ENCODE measurements at places on chromosomes 1 and 21.

GRCh38 chr1:201648907-201649721 is 110.2 kb downstream of the NAV1 start:
- DNase-seq: no peak

DNA sequence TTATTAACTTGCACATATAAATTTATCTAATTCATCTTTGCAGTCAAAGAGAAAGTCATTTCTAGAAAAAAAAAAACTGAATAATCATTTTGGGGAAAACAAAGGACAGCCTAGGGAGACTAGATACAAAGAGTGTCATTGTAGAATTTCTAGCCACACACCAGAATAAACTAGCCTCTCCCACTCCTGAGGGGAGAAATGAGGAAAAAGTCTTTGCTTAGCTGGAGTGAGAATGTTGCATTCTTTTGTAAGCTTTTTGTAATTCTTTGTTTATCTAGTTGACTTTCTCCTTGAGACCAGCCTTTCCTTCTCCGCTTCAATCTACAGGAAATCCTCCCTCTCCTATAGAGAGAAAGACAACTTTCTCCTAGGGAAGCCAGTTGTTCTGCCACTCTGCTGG is 15.9 kb upstream of the CGN start:
- DNase-seq: no peak

DNA sequence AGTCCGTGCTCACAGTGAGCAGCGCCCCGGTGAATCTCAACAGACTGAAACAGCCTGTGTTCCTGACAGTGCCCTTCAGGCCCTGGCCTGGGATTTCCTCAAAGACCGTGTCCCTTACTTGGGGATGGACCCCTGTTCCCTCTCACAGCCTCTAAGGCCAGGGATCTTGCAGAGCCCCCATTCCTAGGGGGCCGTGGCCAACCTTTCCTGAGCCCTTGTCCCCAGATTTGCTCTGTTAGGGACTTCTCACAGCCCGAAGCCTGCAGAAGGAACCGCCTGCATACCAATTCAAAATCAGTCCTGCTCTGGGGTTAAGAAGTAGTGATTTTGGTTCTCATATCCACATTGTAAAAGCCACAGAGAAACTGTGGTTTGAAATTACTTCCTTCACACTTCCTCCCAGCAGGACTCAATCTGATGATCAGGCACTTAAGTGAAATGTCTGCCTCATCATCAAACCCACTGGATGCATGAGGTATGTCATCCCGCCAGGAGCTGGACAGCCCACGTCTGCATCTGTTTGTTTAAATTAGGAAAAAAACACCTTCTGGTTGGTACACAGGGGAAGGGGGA is 14.9 kb downstream of the ABCA4 start:
- no peak for DNase-seq

DNA sequence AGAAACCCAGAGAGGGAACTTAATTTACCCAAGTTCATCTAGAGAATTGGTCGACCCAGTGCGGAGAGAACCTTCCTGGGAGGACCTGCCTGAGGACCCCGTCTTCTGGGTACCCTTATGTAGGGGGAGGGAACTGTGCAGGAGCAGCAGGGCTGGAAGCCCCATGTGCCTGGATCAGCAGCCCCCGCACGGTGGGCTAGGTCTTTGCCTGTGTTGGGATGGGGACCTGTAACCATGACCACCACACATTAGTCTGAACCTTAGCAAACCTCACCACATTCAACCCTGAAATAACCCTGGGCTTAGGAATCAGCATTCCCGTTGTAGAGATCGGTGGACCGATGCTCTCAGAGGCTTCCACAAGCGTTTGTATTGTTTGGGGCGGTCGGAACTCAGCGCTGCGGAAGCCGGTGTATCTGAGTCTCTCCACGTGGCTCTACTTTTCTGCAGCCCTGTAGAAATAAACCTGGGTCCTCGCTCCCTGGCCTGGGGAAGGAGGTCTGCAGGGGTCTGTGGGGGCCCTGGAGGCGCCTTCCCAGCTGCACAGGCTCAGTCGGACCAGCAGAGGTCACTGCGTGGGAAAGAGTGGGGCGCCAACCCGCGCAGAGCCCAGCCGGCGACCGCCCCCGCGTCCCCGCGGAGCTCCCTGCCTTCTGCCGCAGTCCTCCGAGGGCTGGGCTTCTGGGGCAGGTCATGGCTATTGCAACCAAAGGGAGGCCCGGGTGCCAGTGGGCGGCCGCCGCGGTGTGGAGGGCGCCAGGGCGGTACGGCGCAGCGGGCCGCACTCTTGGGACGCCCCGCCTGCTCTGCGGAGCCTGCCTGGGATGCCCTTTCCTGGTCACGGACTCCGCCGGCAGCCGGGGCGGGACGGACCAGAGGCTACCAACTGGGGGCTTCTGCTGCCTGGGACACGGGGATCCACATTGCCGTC is 36.2 kb upstream of the KCNA10 start:
- peak; percentile 12 for DNase-seq

DNA sequence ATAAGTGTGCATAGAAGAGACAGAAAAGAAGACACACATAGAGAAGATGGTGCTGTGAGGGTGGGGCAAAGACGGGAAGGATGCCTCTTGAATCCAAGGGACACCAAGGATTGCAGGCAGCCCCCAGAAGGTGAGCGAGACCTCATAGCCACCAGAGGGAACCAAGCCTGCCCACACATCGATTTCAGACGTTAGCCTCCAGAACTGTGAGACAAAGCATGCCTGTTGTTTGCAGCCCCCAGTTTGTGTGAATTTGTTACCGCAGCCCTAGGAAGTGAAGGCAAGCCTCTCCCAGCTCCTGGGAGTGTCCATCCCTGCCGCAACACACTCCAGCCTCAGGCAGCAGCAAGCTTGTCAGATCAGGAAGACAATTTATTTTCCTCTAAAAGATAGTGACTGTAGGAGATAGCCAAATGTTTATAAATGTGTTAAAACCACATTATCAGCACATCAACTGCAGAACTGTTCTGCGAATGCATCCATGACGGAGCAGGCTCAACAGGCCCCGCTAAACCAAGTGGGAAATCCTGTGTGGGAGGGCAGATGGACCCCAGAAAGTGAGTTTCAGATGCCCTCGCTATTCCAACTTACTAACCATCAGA is 543.3 kb downstream of the MATN1 start:
- DNase-seq: no peak

DNA sequence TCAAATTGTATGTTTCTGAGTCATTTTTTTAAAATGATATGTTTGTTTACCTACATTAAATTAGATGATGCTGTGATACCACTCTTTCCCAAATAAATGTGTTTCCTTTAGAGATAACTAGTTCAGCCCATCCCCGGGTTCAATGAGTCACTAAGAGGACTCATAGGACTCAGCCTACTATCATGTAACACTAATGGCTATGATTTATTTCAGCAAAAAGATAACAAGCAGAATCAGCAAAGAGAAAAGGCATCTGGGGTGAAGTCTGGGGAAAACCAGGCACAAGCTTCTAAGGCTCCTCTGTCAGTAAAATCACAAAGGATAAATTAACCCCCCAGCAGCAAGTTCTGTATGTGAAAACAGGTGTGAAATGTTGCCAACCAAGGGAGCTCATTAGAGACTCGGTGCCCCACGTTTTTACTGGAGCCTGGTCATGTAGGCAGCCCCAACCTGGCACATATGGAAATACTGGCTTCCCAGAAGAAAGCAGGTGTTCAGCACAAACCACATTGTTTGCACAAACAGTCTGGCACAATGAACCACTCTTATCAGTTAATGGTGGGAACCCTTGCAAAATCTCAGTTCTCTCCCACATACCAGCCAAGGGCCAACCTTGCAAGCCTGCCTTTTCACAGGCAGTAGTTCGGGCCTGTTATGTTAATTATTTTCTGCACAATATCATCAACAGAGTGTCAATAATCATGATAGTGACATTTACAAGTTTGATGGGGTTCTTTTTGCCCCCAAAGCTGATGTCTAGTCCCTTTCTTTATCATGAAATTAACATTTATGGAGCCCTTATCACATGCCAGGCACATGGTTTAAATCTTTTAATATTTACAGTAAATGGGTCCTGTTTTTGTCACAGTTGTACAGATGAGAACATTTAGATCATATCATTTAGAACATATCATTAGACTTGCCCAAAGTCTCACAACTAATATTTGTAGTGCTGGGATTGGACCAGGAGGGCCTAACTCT is 23.1 kb upstream of the CNN3 start:
- no peak for DNase-seq

GRCh38 chr1:87600055-87600850 is 271.6 kb downstream of the LMO4 start:
- DNase-seq: no peak

DNA sequence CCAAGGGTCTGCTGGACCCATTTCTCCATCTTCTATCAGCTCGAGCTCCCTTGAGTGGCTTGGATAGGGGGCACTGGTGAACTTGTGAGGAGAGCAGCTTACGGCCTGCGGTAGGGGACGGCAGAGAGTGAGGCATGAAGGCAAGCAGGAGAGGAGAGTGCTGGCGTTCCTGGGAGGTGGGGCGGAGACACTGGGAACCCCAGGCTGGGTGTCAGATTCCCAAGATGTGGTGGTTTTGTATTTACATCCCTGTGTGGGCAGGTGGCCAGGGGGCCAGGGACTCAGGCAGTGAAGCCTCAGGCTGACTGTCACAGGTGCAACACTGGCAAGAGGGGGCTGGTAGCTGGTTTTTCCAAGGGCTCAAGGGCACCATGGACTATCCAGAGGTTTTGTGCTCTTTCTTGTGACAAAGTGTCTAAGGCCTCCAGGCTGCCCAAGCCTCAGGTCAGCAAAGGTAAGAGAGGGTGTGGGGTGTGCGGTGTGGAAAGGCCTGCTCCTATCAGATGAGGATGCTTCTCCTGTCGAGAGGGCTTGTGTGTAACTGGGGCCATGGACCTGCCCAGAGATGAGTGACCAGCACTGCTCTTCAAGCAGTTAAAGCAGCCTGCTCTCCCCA is 45.1 kb upstream of the ROR1 start:
- DNase-seq: no peak

- no peak for DNase-seq
Observed at GRCh38 chr1:86155807-86156565, 586 bp downstream of the COL24A1 start.

DNA sequence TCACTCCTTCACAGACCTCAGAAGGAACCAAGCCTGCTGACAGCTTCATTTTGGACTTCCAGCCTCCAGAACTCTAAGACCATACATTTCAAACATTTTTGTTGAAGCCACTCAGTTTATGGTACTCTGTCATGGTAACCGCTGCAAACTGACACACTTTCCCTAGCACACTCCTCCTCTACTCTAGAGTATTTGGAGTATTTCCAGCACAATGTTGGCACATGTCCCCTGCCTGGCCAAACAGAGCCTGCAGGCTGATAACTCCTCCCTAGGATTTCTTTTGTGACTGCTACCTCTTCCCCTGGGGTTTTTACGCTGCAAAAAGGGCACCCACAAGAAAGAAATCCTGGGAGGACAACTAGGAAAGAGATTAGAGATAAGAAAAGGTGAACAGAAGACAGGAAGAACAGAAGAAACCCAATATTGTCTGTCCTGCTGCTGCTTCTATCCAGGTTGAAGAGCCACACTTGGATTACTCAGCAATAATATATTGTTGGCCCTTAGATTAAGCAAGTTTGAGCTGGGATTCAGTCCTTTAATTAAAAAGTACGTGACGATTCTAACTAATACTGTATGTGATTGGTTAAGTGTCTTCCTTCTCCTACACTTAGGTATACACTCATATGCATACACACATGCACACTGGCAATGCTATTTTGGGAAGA is 844.1 kb downstream of the LTN1 start:
- no peak for DNase-seq

GRCh38 chr1:84077476-84078107 is 66.5 kb upstream of the PRKACB start:
- peak; percentile 34 for DNase-seq

DNA sequence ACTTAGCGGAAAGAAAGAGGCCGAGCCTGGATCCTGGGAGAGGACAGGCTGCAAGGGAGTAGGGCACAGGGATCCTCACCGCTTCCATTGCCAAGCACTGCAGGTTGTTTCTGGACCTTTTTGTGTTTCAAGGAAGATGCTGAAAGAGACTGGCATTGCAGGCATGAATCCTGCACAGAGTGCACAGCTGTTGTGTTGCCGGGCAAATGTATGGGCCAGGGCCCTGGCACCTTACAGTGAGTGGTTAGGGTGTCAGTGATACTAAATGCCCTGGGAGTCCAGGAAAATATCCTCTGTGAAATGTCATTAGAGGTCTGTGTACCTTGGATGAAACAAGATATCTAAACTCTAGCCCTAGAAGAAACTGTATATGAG is 145.5 kb upstream of the FGGY start:
- DNase-seq: no peak

DNA sequence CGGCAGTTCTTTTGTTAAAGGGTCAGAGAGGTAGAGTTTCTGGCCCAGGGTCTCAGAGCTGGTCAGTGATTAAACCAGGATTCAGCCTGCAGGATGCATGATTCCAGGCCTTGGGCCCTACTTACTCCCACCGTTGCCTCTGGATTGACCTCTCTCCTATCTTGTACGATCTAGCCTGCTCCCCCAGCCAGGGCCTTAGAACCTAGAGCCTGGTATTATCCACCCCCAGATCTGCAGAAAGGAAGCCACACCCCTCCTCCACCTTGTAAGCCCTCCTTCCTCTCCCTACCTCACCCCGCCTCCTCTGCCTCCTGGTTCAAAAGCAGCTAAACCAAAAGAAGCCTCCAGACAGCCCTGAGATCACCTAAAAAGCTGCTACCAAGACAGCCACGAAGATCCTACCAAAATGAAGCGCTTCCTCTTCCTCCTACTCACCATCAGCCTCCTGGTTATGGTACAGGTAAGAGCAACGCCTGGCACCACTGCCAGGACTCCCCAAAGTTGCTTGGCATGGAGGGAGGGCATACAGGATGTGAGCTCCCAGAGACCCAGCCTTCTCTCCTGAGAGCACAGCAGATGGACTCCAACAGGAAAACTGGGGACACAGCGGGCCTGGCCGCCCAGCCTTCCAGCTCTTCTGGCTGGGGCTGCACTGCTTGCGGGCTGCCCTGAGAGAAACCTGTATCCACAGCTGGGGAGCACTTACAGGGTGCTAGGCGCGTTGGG is at the start of gene CD52:
TSS of gene CD52 (plus strand) at position 347 of the 726 bp plus-strand sequence. CDS start at position 407, 60 bp downstream.
- peak; percentile 43 for DNase-seq

GRCh38 chr1:165355139-165355976 is 1.2 kb downstream of the LMX1A start:
- DNase-seq: no peak

- DNase-seq: no peak
Observed at GRCh38 chr1:218430822-218431221, 85.7 kb downstream of the TGFB2 start.

DNA sequence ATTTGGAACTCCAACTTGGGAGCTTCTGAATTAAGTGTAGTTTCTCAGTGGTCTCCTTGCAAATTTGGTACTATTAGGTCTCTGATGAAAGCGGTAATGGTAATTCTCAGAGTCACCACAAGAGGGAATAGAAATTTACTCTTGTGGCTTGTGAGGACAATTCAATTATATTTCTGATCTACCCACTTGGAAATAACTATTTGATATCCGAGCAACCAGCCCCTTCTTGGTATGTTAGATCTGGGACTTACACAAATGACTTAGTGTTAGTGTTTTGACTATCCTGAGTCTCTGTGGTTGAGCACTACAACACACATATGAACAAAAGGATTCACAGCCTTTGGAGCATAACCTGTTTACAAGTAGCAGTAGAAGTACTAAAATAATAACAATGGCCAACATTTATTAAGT is 68.1 kb downstream of the RPS6KA1 start:
- no peak for DNase-seq

- no peak for DNase-seq
Observed at GRCh38 chr1:60052601-60053000, 21.0 kb downstream of the C1orf87 start.
